Gastrocnemius medialis (tissue), 4 donors: ENCODE measurements at places on chromosomes 4 and X. TPM values are rescaled to one million over a fixed set of nuclear protein-coding genes. Genes with fewer than 3 reads are reported as not detected.

DNA sequence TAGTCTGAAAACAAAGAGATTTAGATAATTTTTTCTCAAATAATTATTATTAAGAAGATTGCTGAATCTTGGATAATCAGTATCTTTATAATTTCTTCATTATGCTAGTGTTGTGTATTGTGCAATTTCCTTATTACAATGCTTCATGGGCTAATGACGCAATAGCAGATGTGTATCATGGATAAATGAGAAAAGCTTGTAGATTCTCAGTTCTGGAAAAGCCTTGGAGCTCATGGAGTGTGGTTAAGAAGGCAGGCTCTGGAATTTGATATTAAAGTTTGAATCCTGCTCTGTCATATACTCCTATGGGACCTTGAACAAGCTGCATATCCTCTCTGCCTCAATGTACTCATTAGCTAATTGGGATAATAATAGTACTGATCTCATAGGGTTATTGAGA, 18.9 kb upstream of the CXCL8 start:
- H3K4me3 ChIP-seq = no peak overlapping the region
- H3K36me3 ChIP-seq = no peaks in the 10 kb centered on the region
- no peaks in the 10 kb centered on the region for H3K4me1 ChIP-seq
- H3K27me3 ChIP-seq = no peaks in the 10 kb centered on the region

Gene HS3ST1
- 0.11 TPM for total RNA-seq

GRCh38 chr4:104967034-104967401, 179.7 kb upstream of the TET2 start:
- no peak overlapping the region for H3K27ac ChIP-seq
- no peaks in the 10 kb centered on the region for H3K36me3 ChIP-seq
- H3K4me3 ChIP-seq = no peak overlapping the region
- H3K4me1 ChIP-seq = no peaks in the 10 kb centered on the region
- DNase-seq = no peak

DNA sequence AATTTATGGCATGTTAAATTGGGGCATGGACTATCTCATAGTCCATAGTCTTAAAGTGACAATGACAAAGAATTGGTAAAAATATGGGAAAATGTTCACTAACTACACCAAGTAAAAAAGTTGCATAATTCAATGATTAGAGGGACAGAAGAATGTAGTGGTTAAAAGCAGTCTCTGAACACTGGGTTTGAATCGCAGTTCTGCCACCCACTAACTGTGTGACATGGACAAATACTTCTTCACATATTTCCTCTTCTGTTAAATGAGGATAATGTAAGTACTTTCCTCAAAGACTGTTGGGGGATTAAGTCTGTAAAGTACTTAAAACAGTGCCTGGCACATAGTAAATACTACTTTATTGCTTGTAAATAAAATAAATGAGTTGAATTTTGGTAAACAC, 15.3 kb downstream of the COQ2 start:
- H3K27ac ChIP-seq = no peak overlapping the region
- peaks cover 41% of the 10 kb centered on the region for H3K36me3 ChIP-seq
- no peak overlapping the region for H3K4me3 ChIP-seq
- H3K4me1 ChIP-seq = no peaks in the 10 kb centered on the region
- no peaks in the 10 kb centered on the region for H3K27me3 ChIP-seq

DNA sequence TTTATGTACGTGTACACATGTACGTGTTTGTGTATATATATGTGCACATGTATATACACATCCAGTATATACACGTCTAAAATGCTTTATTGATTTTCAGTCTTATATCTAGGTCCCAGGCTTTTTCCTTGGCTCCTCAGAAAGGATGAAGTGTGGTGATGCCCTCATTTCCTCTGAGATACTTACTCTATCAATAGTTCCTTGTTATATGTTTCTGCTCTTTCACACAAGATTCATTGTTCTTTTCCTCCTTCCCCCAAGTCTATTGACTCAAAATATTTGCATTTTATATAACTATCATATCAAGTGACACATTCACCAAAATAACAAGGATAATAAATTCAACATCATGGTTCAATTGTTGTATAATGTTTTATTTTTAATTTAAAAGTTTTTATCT, 359.2 kb downstream of the EPHA5 start:
- DNase-seq = no peak
- H3K4me3 ChIP-seq = no peak overlapping the region
- no peaks in the 10 kb centered on the region for H3K4me1 ChIP-seq
- H3K27ac ChIP-seq = no peak overlapping the region
- H3K36me3 ChIP-seq = no peaks in the 10 kb centered on the region

GRCh38 chrX:46572340-46572936, 1.1 kb upstream of the CHST7 start:
- H3K4me3 ChIP-seq = no peak overlapping the region
- H3K4me1 ChIP-seq = peaks cover 3% of the 10 kb centered on the region
- DNase-seq = no peak
- no peaks in the 10 kb centered on the region for H3K36me3 ChIP-seq

- H3K27ac ChIP-seq = peak overlapping the region; percentile 35
- peaks cover 22% of the 10 kb centered on the region for H3K4me1 ChIP-seq
- no peaks in the 10 kb centered on the region for H3K27me3 ChIP-seq
- H3K4me3 ChIP-seq = no peak overlapping the region
- H3K36me3 ChIP-seq = no peaks in the 10 kb centered on the region
- DNase-seq = no peak
Measured at GRCh38 chr4:124025000-124025399, 628.4 kb downstream of the SPRY1 start.

- no peak overlapping the region for H3K4me3 ChIP-seq
- H3K36me3 ChIP-seq = no peaks in the 10 kb centered on the region
- no peak overlapping the region for H3K27ac ChIP-seq
- no peak for DNase-seq
- no peaks in the 10 kb centered on the region for H3K27me3 ChIP-seq
- H3K4me1 ChIP-seq = no peaks in the 10 kb centered on the region
Measured at GRCh38 chrX:38268011-38268410, 47.3 kb upstream of the SRPX start.

GRCh38 chr4:163665521-163666331, 171.2 kb downstream of the TMA16 start:
- H3K27me3 ChIP-seq = no peaks in the 10 kb centered on the region
- no peak overlapping the region for H3K4me3 ChIP-seq
- H3K36me3 ChIP-seq = no peaks in the 10 kb centered on the region
- H3K27ac ChIP-seq = no peak overlapping the region
- DNase-seq = no peak

GRCh38 chr4:17197070-17197469, 298.6 kb upstream of the LDB2 start:
- no peak overlapping the region for H3K4me3 ChIP-seq
- H3K4me1 ChIP-seq = no peaks in the 10 kb centered on the region
- no peaks in the 10 kb centered on the region for H3K36me3 ChIP-seq
- no peak for DNase-seq
- H3K27me3 ChIP-seq = no peaks in the 10 kb centered on the region

DNA sequence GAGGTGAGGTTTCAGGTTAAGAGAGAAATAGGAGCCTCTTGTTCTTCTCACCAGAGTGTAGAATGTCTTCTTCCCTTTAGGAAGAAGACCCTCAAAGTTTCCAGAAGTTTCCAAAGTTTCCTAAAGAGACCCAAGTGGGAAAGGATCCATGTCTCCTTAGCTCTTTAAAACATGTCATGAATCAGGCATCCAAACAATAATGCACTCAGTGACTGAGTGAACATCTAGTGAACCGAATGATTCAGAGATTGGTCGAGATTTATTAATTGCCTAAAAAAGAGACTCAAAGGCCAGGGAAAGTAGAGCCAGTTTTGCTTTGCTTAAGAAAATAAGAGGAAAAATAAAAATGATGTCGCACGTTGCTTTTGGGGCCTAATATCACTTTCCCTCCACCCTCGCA, 29.4 kb downstream of the FGF5 start:
- no peak overlapping the region for H3K27ac ChIP-seq
- H3K27me3 ChIP-seq = no peaks in the 10 kb centered on the region
- no peaks in the 10 kb centered on the region for H3K4me1 ChIP-seq
- DNase-seq = no peak
- H3K4me3 ChIP-seq = no peak overlapping the region
- no peaks in the 10 kb centered on the region for H3K36me3 ChIP-seq

- H3K4me1 ChIP-seq = peaks cover 14% of the 10 kb centered on the region
- H3K27ac ChIP-seq = peak overlapping the region; percentile 90
- DNase-seq = no peak
- no peaks in the 10 kb centered on the region for H3K36me3 ChIP-seq
Measured at GRCh38 chr4:109816082-109816442, 500 bp downstream of the GAR1 start.

Gene NAT8L
- total RNA-seq = 1.5 TPM

DNA sequence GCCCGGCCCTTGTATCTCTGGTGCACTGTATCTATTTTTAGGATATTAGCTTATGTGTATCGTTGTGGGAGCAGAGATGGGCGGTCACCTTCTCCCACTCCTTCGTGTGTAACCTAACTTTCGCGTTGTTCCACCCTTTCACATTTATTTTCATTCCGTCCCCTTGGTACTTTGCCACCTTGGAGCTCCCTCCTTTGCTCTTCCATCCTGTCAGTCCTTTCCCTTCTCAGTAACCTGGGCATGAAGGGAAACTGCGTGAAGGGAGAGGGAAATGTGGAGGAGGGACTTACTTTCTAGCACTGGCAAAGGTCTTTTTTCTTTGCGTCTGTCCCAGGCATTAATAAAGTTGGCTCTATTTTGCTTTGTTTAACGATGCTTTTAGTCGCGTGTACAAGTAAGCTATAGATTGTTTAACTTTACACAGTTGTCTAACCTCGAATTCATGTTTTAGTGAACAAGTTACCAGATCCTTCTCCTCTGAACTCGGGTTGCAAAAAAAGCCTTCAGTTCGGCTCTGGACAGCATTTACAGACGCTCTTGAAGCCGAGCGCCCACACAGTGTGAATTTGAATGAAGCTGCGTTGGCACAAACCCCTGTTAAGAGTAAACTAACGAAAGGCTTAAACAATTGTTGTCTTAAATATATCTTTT, 3.9 kb downstream of the PCDH10 start:
- no peaks in the 10 kb centered on the region for H3K36me3 ChIP-seq
- peaks cover 48% of the 10 kb centered on the region for H3K4me1 ChIP-seq
- no peak for DNase-seq
- peaks cover 75% of the 10 kb centered on the region for H3K27me3 ChIP-seq
- H3K27ac ChIP-seq = no peak overlapping the region
- peak overlapping the region; percentile 48 for H3K4me3 ChIP-seq

DNA sequence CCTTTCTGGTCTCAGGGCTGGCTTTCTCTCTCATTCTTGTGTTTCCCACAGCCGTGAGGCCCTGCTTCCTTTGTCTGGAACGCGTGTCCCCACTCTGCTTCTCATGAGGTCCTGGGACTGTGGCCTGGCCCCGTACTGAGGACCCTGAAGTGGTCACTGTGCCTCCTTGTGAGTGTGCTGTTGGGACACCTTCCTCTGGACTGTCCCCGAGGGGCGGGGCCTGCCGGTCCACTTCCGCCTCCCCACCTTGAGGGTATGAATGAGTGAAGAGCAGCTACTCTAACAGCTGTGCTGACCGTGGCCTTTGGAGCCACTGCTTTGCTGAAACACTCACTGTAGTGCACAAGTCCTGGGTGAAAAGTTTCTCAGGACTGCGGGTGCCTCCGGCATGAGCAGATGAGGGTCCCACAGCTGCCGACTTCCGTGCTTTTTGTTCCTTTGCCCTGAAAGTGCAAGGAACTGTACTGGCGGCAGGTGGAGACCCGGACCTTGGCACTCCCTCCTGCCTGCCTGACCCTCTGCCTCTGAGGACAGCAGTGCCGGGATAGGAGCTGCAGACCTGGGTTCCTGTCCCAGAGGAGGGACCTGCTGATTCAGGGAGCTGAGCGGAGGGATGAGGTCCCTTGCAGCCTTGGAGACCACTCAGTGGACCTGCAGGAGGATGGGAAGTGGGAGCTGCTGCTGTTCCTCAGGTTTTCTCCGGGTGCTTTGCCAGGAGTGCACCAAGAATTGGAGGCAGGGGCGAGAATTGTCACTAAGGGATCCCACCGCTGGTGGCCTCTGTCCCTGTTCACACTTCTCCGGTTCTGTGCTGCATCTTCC, 38.0 kb downstream of the HTT-AS start:
- no peak overlapping the region for H3K4me3 ChIP-seq
- H3K27me3 ChIP-seq = no peaks in the 10 kb centered on the region
- no peaks in the 10 kb centered on the region for H3K36me3 ChIP-seq
- no peak for DNase-seq

GRCh38 chrX:128165884-128166408, 113.7 kb upstream of the ACTRT1 start:
- no peaks in the 10 kb centered on the region for H3K4me1 ChIP-seq
- H3K4me3 ChIP-seq = no peak overlapping the region
- H3K36me3 ChIP-seq = no peaks in the 10 kb centered on the region
- H3K27me3 ChIP-seq = no peaks in the 10 kb centered on the region

DNA sequence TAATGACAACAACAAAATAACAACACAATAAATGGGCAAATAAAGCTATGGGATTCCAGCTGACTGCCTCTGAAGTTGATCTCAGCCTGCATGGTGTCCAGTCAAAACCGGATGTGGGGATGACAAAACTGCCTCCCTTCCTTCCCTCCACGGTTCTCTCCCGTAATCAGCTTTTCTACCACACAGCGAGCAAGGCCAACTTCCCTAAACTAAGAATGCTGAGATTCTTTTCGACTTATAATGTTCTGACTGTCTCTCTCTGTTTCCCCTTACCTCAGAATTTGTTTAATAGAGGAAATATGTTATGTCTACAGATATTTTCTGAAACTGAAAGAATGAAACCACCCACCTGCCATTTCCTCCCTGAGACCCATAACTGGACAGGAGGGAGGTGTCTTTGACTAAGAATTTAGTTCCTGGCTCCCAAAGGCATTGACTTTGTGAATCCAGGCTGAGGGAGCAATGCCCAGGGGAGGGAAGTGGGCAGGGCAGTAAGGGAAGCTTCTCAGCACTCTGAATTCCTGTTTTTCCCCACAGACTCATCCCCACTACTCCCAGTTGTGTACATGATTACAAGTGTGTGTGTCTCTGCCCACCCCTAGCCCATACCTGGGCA, 1.0 kb upstream of the TLR1 start:
- no peaks in the 10 kb centered on the region for H3K27me3 ChIP-seq
- peak overlapping the region; percentile 15 for H3K4me3 ChIP-seq
- peak overlapping the region; percentile 58 for H3K27ac ChIP-seq
- no peaks in the 10 kb centered on the region for H3K36me3 ChIP-seq
- no peak for DNase-seq

Gene AFP
- not detected for total RNA-seq

DNA sequence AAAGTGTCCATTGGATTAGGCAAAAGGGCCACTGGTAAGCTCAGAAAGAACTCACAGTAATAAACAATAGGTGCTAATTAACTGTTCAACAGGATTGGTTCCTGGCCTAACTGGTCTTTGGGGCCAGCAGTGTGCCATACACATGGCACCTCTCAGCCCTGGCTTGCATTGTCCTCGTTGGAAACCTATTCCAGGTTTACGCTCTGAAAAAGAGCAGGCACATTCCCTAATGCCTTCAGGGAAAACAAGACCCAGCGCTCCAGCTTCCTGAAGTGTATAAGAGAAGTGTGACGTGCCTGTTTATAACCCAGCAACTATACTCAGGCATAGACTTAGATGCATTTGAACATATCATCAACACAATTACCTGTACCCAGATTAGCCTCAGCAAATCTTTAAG, 51.9 kb upstream of the RBM47 start:
- H3K36me3 ChIP-seq = no peaks in the 10 kb centered on the region
- DNase-seq = no peak
- H3K27me3 ChIP-seq = no peaks in the 10 kb centered on the region

Gene SPANXD
- not detected for total RNA-seq

Gene ANOS1
- 13.5 TPM for total RNA-seq

Gene TEX13C
- total RNA-seq = not detected
